ENCODE measurements at places on chromosomes 12 and 14.

GRCh38 chr12:114812858-114813761 is 129.1 kb upstream of the TBX3 start:
- DNase-seq: no peak

DNA sequence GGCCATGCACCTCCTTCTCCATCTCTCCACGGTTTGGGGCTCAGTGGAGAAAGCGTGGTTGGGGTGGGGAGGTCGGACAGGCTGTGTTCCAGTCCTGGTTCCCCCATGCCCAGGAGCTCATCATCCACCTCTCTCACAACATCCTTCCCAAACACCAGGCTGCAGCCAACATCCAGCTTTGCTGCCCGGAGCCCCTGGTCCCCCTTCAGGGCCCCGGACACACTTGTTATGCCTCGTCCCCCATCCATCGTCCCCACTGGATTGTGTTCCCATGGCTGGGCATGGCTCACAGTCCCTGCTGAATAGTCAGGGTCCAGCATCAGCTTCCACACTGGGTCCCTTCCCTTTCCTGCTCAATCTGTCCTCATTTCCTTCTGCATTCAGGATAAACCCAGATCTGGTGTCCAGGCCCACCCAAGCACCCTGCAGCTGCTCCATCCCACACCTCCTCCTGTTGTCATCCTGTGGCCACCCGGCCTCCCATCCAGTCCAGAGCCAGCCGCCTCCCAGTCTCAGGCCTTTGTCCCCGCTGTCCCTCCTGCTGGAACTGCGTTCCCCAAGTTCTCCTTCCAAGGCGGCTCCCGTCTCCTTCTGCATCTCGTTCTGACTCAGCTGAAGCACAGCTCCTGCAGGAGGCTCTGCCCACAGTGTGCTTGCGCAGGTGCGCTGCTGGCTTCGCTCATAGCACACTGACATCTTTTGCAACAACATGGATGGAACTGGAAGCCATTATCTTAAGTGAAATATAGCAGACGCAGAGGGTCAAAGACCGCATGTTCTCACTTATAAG is 211.4 kb upstream of the RTL1 start:
- no peak for DNase-seq

DNA sequence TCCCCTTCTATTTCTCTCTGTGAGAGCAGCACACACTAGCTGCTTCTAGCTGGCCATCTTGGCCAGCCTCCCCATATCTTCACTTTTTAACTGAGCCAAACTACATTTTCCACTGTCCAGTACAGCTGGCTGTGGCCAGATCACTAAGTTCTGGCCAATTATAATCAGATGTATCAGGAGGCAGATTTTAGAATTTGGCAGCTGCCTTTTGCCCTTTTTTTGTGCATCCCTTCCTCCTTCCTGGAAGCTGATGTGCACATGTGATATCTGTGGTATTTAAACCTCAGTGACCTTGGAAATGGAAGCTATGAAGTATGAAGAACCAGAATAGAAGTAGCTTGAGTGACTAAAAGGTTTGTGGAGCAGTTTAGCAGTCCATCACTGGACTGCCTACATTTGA is 49.8 kb upstream of the ANO6 start:
- DNase-seq: no peak

GRCh38 chr12:34291001-34291400 is 268.7 kb downstream of the ALG10 start:
- no peak for DNase-seq

- DNase-seq: no peak
These were observed 120.6 kb downstream of the TGFB3 start for GRCh38 chr14:75861161-75861621.

DNA sequence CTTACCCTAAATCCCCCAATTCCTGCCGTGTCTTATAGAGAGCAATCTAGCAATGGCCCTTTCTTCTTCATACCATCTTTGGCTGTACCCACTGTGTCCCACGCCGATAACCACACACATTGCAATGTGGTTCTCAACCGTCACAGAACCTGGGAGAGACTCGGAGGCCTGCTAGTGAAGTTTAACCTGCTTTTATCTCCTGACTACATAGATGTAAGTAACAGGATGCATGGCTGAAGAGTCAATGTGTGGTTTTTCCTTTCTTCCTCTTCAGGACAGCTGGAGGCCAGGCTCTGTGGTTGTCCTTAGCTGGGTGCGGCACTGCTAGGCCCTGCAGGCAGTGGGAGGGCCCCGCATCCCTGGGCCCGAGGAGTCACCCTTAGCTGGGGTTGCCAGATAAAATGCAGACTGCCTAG is 51.3 kb downstream of the ZNF664 start:
- DNase-seq: no peak

DNA sequence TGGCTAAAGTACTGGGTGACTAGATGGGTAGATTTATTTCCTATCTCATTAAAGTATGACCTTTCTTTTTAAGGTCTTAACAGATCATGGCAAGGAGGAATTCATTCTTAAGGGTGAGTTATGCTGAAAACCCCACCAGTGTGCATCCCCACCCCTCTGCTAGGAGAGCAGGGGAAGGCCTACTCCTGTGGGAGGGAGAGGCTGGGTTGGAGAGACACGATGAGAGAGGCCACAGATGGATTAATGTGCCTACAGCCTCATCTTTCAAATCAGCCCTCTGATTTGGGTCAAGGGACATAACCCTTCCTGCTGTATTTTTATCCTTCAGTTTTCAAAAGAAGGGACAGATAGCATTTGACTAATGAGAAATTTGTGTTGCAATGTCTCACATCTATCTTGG is 185.5 kb downstream of the SSPN start:
- DNase-seq: no peak

DNA sequence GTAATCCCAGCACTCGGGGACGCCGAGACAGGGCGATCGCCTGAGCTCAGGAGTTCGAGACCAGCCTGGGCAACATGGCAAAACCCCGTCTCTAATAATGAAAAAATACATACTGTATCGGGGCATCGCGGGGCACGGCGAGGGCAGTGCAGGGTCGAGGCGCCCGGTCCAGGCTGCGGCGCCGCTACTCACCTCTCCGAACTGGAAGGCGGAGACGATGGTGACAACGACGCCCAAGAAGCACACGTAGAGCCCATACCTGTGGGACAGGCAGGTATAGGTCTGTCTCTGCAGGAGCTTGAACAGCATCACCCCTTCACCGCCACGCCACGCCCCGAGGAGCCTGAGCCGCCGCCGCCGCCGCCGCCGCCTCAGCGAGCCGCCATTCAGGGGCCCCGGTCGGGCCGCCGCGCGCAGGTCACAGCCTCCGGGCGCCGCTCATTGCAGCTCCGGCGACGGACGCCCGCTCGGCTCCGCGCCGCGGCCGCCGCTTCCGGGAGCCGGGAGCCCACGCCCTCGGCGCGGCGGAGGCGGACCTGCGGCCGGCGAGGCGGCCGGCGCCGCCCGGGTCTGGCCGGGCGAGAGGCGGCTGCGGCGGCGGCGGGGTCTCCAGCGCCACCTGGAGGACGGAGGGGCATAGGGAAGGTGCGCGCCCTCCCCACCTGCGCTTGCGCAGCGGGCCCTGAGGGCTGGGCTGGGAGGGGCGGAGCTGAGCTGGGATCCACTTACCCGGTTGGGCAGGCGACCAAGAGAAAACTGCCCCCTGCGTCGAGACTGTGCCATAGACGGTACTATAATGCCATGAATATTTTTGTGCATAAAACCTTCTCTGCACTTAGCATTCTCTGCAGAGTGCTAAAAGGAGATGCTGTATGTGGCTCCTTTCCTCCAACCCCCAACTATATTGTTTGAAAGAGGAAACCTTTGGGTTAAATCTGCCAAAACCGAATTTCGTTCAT is at the start of gene GNPTAB:
TSS of gene GNPTAB (minus strand) at position 593 of the 959 bp plus-strand sequence. CDS start at position 309, 284 bp downstream.
- DNase-seq: peak; percentile 95

DNA sequence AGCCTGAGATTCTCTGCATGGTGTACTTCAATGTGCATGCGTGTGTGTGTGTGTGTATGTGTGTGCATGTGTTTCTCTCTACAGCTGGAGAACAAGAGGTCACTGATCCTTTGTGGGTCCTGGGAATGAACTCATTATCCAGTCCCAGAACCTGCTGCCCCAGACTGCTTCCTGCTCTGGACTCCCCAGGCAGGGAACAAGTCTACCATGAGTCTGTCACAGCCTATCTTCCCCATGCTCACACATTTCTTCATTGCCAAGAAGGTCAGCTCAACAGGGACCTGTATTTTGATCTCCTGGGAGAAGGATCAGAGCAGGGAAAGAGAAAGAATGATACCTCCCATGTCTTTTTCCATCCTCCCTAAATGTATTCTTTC is 2.9 kb upstream of the AGAP2 start:
- no peak for DNase-seq

GRCh38 chr12:998020-998874 is 7.2 kb downstream of the ERC1 start:
- DNase-seq: no peak

GRCh38 chr12:54459355-54459754 is 14.0 kb downstream of the GTSF1 start:
- DNase-seq: no peak

GRCh38 chr12:14313379-14314138 is 51.9 kb upstream of the ATF7IP start:
- no peak for DNase-seq

GRCh38 chr12:4943067-4943937 is 33.6 kb downstream of the KCNA1 start:
- DNase-seq: no peak

GRCh38 chr12:49939707-49940106 is 10.8 kb upstream of the AQP2 start:
- no peak for DNase-seq

DNA sequence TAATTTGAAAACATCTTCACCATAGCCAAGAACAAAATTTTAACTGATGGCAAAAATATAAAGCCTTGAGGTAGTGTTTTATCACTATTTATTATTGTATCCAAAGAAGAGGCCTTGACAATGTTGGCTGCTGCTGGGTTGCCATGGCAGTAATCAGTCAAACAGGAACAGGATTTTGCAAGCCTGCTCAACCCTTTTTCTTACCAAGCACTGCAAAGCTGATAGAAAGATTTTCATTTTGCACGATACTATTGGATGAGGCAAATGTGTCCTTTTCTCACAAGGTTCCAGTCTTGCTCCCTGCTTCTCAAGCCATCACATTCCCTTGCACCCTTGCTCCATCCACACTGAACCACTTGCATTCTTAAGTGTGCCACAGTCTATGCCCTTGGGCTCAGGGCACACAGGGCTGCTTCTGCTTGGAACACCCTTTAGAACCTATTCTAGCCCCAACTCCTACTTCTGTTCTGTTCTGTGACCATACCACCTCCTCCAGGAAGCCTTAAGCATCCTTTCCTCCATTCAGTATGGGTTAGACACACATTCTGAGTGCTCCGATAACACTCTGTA is 76.5 kb upstream of the AMIGO2 start:
- DNase-seq: no peak

GRCh38 chr14:61455351-61455750 is 134.0 kb downstream of the PRKCH start:
- DNase-seq: no peak

DNA sequence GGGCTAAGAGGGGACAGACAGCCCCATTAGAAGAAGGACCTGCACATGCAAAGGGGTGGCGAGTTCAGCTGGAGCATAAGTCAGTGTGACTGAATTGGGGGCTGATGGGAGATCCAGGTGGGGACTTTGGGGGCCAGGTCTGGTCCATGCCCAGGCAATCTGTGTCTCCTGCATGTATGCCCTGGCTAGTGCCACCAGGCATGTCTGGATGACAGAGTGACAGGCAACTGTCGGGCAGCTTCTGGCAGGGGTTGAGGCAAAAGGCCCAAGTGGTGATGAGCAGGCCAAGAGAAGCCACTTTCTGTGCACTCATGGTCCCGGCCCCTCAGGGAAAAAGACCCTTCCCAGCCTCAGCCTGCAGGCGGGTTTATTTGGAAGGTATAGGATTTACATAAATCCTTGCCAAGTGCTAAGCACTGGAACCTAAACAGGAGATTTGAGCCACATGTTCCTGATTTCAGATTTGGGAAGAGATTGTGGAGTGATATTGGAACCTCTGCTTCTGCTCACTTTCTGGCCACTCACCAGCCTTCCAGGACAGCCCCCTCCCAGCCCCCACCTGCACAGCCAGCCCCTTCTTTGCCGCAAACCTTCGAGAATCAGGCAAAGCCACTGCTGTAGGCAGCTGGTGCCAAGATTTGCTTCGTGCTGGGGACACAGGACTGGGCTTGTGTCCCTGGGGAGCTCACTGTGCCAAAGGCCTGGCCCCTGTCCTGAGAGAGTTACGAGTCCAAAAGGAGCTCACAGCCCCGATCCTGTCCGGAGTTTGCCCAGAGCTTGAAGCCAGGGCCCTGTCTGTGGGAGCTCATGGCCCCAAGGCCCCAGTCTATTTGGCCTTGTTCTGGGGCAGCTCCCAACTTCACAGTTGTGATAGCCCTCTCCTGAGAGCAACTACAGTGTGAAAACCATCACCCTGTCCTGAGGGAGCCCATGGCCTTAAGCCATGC is 232.5 kb upstream of the RTL1 start:
- no peak for DNase-seq

DNA sequence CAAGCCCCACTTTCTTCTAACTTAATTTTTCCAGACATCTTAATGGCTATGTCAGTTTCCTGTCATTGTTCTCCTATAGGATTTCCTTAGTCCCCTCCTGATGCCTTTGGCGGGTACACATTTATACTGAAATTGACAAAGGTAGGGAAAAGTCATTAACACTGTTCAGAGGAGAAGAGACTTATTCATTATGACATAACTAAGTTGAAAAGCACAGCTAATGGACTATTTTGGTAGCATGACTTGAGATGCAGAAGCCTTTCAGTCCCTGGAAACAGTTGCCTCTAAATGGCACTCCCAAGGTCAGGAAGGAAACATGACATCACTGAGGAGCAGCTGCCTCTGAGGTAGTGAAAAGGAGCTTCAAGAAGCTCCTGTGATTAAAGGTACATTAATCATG is 317.5 kb upstream of the KITLG start:
- DNase-seq: no peak

DNA sequence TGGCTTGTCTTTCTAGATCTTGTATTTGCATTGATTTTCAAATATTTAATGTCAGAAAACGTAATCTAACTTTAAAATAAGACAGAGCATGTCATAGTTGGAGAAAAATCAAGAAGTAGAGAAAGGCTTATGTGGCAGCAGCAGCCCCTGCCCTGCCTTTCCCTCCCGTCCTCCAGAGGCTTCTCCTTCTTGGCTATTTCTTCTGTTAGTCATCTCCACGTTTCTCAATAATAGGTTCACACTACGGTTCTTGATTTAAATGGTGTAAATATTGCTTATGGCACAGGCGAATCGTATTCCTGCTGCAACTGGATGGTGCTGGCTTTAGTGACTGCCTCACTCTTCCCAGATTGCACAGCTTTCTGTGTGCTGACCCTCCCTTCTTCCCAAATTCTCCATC is 42.8 kb downstream of the SLC8B1 start:
- DNase-seq: no peak

DNA sequence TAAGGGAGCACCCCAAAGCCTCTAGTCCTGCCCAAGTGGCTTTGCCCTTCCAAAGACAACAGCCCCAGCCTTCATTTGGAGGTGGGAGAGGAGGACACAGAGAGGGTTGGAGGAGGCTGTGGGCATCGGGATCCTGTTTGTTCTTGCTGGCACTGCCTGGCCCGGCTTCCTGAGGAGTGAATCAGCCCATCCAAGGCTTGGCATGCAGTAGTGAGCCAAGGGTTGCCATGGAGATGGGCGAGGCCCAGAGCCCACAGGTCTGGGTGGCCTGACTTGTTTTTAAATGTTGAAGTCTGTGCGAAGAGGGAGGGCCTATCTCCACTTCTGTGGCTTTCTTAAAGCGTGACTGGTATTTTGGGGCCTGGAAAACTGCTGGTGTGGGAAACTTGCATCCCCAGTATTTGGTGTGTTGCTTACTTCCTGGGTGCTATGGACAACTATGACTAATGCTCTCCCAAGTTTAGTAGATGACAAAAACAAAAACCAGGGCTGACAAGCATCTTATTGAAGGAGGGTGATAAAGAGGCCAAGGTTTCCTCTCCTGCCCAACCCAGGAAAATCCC is 15.8 kb downstream of the CD9 start:
- DNase-seq: no peak

Measured in activated T-helper 1 cell treated with Interleukin-2 at 50 U/mL for 16 hours (primary cell).